ENCODE measurements at places on chromosomes 1 and 21.

DNA sequence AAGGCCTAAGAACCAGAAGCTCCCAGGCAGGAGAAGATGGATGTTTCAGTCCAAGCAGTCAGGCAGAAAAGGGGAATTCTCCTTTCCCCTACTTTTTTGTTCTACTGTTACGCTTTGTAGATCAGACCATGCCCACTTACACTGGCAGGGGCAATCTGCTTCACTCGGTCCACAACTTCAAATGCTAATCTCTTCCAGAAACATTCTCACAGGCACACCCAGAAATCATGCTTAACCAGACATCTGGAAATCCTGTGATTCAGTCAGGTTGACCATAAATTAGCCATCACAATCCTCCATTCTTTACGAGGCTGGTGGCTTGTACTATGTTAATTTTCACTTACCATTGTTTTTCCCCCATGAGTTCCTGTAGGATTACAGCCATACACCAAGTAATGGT lies 23.8 kb upstream of the IL10 start:
- no peak for DNase-seq

DNA sequence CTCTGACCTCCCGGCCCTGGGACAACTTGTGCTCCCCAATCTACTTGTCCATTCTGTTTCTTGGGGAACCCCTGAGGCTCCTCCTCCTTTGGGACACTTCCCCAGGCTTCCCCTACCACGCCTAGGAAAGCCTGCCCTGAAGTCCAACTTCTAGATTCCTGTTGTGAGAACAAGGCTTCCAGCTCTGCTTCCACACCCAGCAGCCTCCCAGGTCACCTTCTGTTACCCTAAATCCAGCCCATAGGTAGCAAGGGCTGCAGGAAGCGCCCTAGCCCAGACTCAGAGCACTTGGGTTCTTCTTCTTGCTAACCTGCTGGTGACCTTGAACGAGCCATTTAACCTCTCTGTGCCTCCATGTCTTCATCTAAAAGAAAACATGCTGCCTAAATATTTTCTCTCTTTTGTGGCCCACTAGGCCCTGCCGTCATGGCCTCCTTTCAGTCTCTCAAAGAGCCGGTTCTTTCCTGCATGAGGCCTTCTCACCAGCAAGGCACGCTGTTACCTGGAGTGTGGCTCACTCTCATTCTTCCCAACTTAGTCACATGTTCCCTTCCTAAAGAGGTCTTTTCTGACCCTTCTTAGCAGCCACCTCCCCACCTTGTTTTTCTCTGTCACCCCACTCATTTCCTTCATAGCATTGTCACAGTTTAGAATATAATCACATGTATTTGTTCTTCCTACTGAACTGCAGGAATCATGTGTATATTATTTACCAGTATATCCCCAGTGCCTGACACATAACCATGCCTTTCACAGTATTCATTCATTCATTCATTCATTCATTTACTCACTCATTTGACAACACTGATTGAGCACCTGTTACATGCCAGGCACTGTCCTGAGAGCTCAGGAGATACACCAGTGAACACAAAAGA lies 1.4 kb downstream of the CAPN2 start:
- DNase-seq, result no peak

- no peak for DNase-seq
Measured at GRCh38 chr1:116826818-116827606, 72.8 kb downstream of the CD2 start.

GRCh38 chr21:46550116-46550941 lies 54.6 kb downstream of the S100B start:
- no peak for DNase-seq

All from non-pigmented ciliary epithelial cell (primary cell).